ENCODE measurements at places on chromosomes 1 and 21.

DNA sequence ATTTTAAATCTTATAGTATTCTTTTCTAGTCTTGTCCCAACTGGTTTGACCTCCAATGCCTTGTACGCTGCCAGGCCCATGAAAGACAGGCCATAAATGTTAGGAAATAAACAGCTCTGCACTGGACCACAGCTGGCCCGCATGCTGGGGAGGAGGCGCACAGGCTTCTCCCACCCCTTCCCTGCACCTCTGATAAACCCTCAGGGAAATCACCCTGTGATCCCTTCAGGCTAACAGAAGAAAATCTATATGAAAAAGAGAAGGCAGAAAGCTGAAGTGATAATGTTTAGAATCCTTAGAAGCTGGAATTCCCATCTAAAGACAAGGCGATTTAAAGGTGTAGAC lies 41.5 kb downstream of the COLGALT2 start:
- no peak for DNase-seq

GRCh38 chr1:237613984-237614383 lies 276.7 kb downstream of the ZP4 start:
- DNase-seq, result no peak

- no peak for DNase-seq
These were observed 10.9 kb downstream of the LRP8 start for GRCh38 chr1:53316766-53317581.

GRCh38 chr1:207850621-207851407 lies 60.1 kb downstream of the CD34 start:
- DNase-seq, result no peak

DNA sequence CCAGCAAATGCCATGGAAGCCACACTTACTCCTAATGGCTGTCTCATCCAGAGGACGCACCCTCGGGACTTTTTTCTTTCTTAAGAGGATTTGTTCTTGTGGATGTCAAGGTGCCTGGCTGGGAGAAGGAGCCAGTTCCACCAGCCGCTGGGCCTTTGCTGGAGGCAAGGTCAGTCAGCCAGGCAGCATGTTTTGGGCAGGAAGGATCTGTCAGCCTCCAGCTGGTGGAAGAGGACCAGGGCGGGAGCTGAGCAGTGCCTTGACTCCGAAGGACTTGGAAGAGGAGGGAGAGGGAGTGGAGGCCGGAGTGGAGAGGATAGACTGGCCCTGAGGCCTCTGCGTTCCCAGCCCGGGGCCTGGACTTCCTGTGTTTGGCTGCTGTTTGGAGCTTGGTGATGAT lies 5.7 kb downstream of the IGSF5 start:
- no peak for DNase-seq
